ENCODE measurements at places on chromosomes 16 and 17.

GRCh38 chr17:33868899-33869298 is 386.2 kb upstream of the CCL2 start:
- no peak for DNase-seq

- DNase-seq, result no peak
Measured at GRCh38 chr17:66966704-66967418, 2.4 kb downstream of the CACNG4 start.

- DNase-seq, result no peak
Measured at GRCh38 chr17:71402007-71402406, 718.8 kb upstream of the SOX9 start.

DNA sequence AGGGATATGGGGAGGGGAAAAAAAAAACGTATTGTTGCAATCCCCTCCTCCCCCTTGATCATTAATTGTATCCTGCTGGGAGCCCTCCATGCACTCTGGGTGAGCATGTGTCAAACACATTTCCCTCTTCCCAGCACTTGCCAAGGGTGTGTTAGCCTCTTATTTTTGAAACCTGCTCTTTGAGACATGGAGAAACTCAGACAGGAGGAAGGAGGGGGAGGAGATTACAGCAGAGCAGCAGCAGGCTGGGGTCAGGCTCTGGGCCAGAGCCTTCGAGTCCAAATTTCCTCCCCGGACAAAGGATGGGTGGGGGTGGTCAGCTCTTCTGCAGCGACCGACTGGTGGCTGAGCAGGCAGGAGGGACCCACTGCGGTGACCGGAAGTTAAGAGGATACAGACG is 64.7 kb downstream of the SOX9 start:
- no peak for DNase-seq

- no peak for DNase-seq
Measured at GRCh38 chr17:66508896-66509844, 206.8 kb downstream of the PRKCA start.
